CD4-positive, alpha-beta T cell treated with Interleukin-12 subunit alpha and Interleukin-12 subunit beta, for 1 hour (primary cell): ENCODE measurements at places on chromosomes 16 and 17.

DNA sequence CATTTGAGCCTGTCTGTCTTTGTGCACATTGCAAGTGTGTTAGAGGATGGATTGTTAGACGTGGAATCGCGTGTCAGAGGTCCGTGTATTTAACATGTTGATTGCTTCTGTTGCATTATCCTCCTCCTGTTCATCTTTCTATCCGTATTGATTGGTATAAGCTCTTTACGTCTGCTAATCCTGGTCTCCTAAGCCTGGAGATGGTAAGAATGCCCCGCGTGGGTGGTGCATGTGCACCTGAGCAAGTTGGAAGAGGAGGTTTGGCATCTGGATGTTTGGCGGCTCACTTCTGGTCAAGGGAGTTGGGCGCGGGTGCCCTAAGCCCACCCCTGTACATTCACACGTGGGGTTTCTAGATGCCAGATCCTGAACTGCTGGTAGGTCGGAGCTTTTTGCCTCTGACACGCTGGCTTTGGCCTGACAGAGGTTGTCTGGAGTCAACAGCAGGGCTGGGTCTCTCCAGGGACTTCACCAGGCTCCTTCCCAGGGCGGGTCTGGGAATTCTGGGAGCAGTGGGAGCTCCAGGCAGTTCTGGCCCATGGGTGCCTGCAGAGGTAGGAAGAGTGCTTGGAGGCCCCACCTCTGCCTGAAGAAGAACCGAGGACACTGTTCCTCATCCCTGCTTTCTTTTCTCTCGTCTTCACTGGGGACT lies 107.3 kb downstream of the OR1D5 start:
- no peak for DNase-seq

- no peak for DNase-seq
Observed at GRCh38 chr17:75661531-75661930, 5.4 kb downstream of the RECQL5 start.

DNA sequence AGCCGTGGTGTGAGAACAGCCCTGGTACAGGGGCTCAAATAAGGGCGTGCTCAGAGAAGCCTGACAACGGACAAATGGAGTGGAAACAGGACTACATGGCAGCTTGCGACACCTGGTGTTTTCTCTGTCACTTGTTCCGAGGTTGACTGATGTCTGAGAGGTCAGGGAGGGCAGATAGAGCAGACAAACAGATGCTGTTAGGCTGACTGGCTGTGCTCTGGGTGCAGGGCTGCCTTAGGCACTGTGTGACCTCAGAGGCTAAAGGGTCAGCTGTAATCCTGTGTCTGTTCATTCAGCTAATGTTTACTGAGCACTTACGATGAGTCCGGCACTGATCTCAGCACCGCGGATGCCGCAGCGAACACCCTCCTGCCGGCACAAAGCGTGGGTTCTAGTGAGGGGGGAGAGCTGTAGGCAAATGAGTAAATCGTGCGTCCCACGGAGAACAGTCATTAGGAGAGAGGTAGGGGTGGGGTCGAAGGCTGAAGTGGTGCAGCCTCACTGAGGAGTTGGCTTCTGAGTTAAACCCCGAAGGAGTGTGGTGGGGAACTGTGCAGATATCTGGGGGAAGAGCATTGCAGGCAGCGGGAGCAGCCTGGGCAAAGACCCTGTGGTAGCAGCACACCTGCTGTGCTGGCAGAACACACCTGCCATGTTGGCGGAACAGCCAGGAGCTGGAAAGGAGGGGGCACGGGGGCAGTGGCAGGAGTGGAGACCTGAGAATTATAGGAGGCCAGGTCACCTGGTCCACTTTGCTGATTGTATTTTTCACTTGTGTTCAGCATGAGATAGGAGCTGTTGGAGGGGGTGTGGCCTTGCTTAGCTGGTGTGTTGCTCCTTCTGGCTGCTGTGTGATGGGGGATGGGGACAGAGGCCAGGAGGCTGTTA lies 35.0 kb downstream of the GPT2 start:
- no peak for DNase-seq

- no peak for DNase-seq
Observed at GRCh38 chr16:72228014-72228413, 56.1 kb upstream of the PMFBP1 start.

DNA sequence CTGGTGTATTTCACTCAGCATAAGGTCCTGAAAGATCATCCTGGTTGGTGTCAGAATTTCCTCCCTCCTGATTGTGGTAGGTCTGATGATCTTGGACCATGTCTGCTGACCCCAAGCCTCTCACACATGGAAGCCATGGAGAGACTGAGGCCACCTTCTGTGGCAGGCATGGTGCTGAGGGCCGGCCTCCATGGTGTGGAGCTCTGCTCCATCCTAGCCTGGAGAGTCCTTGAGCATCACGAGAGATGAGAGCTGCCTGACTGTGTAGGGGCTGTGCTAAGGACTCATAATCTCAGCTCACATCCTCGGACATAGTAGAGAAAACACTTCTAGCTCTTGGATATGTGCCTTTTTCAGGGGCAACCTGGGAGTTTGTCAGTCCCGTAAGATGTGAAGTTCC lies 40.6 kb downstream of the MPRIP start:
- no peak for DNase-seq

DNA sequence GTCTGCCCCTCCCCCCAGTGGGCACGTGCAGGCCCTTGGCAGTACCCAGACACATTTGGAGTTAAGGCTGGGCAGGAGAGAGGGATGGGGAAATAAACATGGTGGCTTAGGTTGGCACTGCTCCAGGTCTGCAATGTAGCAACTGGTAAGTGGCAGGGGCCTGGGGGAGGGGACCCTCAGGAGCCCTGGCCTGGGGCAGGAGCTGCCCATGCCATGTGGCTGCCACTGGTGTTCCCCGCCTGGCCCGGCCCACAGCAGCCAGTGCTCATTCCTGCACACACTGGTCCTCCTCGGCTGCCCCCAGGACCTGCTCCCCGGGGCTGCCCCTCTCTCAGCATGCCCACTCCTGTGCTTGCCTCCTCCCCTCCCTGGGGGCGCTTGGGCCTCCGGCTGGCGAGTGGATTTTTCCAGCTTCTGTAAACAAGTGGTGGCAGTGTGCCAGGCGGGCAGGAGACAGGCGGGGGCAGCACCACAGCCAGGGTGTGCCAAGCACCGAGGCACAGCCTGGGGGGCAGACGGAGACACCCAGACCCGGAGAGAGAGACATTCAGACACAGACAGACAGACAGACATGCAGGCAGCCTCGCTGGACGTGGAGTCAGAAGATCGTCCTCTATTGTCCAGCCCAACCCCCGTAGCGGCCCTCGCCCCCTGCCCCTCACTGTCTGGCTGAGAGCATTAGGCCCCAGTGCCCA lies 9.4 kb downstream of the THRA start:
- DNase-seq = no peak

GRCh38 chr17:82665891-82666290 lies 17.6 kb upstream of the WDR45B start:
- no peak for DNase-seq

GRCh38 chr16:17632667-17633066 lies 161.9 kb upstream of the XYLT1 start:
- DNase-seq = no peak

DNA sequence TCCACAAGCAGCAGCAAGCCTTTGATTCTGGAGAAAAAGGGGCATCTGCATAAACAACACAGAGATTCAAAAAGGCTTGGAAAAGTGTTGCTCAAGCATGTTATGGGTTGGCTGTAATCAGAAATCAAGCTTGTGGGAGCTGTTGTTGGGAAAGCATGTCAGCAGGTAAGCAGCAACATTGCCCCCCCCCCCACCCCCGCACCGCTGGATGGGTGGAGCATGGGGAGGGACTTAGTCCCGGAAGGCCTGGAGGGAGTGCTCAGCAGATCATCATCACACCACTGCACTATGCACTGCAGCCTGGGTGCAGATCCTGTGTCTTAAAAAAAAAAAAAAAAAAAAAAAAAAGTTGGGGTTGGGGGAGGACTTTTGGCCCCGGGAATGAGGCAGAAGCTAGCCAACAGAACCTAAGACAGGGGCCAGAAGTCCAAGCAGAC lies 16.8 kb upstream of the AKAP1 start:
- no peak for DNase-seq

- DNase-seq = no peak
Observed at GRCh38 chr16:11182411-11182810, 73.6 kb downstream of the SOCS1 start.

- no peak for DNase-seq
Observed at GRCh38 chr17:41013181-41013580, 4.3 kb upstream of the KRTAP3-1 start.

DNA sequence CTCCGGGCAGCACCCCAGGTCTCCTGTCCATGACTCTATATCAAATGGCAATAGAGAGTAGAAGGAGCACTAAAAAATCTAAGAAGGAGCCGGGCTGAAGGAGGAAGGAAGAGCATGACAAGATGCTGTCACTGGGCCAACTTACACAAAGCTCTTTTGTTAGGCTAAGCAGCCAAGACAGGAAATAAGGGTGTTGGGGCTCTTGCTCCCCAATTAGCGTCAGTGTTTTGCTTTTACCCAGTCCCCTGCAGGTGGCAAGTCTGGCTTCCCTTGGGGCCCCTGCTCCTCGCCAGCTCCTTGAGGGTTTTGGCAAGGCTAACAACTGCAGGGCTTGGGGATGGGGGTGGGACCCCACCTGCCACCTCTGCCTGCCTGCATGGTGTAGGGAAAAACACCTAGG lies 120.5 kb downstream of the CCT6B start:
- DNase-seq = peak; percentile 25

DNA sequence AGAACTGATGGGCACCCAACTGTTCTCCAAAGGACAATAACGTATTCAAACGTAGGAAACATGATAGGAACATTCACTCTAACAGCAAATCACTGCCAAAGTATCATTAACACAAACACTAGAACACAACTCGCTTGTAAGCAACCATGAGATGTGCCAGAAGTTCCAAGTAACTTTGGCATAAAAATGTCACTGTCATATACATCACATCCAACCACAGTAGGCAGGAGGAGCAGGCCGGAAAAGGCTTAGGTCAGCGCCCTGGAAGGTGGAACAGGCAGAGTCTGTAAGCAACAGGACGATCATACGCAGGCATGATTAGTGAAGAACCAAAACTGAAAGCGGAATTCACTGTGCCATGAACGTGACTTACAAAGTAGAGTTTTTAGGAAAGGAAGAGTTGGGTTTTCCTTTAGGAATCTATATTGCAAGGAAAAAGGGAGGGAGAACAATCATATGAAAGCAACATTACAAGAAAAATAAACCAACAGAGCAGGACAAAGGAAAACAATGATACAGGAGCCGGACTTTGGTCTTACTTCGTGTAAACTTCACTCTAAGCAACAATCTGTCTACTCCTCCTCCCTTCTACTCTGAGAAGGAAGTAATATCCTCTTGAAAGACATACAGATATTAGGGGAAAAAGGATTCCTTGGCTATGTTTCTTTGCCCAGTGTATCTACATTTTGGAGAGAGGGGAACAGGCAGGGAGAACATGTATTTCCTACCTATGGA lies 52.3 kb downstream of the YWHAE start:
- no peak for DNase-seq

- no peak for DNase-seq
Observed at GRCh38 chr17:36120221-36120620, 16.6 kb downstream of the CCL4 start.

GRCh38 chr17:63071797-63072196 lies 105.8 kb downstream of the TANC2 start:
- DNase-seq = no peak

DNA sequence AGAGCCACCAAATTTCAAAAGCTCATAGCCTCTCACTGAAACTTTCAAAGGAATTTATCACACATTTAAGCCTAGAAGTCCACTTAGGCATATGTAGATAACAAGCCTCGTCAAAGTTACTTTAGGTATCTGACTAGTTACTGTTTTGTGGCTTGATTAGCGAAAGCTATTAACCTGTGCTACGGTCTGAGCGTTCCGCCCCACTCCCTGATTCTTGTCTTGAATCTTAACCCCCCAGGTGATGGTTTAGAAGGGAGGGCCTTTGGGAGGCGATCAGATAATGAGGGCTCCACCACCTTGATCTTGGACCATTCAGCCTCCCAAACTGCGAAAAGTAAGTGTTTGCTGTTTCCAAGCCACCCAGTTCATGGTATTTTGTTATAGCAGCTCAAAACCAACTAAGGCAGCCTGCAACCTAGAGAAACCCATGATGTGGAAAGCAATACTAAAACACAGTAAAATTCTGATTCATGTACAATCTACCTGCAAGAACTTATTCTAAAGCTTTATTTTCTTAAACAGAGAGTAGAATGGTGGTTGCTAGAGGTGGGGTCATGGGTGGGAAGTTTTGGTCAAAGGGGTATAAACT lies 7.1 kb downstream of the HSDL1 start:
- DNase-seq = no peak

- no peak for DNase-seq
Observed at GRCh38 chr16:84379008-84379708, 10.8 kb downstream of the ATP2C2 start.

DNA sequence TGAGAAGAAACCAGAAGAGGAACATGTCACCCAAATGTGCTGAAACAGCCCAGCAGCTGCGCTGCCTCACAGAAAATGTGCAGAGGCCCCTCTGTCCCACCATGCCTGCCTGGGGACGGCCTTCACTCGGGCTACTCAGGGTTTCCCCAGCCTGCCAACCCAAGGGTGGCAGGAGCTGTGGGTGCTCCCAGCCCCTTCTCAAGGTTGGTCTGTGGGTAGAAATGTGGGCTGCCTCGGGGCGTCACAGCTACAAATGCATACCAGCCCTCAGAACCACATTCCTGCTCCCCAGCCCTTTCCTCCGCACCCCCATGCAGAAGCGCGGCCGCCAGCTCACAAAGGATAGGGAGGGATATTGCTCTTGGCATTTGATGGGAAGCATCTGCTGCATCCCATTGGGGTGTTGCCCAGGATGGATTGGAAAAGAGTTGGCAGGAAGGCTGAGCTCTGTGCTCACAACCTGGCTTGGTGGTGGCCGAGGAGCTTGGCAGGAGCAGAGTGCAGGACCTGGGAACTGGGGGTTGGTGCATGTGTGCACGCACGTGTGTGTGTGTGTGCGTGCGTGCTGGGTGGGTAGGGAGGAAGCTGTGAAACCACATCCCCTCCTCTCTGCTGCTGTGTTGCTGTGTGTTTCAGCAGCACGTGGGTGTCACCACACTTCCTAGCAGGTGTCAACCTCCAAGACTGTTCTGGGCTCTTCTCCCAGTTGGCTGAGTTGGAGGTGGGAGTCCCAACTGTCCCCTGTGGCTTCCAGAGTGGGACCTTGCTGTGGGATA lies 304.4 kb downstream of the SEC14L1 start:
- peak; percentile 87 for DNase-seq

GRCh38 chr16:23248261-23249194 lies 53.6 kb upstream of the SCNN1B start:
- no peak for DNase-seq

DNA sequence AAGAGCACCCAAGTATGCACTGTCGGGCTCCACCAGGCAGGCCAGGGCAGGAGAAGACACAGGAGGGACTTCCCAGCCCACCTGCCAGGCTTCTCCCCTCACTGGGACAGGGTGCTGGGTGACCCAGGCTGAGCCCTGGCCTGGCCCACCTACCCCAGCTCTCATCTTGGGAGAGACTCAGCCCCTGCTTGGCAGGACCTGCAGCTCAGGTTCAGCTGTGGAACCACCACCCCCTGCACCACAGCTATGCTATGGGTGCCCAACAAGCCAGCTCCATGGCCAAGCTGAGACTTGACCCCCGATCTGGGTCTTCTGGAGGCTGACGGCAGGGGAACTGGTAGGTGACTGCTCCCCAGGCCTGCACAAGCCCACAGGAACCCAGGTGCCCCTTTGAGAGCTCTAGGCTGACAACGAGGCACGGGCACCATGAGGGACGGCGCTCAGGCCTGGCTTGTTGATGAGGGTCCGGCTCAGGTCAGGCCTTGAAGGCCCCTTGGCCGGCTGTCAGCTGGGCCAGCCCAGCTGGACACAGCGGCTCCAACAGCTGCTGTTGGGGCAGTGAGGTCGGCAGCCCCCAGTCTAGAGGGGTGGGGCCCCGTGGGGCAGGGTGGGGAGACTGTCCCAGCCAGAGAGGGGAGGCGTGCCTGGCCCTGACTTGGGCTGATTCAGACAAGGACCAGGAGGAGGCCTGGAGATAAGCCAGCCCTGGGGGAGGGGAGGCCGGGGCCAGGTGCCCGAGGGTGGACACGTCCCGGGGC lies 4.6 kb downstream of the RPUSD1 start:
- no peak for DNase-seq
